ENCODE measurements at places on chromosomes 3 and 15.
A peak's percentile ranks its signal among the peaks of the same experiment; 100 is the strongest.

DNA sequence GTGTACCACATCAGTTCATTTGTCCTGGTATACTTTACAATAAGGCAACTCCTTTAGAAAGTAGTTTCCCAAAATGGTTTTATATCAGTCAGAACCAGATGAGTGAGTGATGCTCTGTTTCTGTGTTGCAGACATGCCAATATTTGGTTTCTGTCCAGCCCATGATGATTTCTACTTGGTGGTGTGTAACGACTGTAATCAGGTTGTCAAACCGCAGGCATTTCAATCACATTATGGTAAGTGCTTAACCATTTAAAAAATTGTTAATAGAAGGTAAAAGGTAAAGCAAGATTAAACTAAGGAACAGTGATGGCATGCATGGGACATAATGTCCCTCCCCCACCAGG, 40.0 kb upstream of the SCAANT1 start:
- DNase-seq: no peak

GRCh38 chr15:50190166-50190570, 8.2 kb downstream of the SLC27A2 start:
- DNase-seq: no peak

DNA sequence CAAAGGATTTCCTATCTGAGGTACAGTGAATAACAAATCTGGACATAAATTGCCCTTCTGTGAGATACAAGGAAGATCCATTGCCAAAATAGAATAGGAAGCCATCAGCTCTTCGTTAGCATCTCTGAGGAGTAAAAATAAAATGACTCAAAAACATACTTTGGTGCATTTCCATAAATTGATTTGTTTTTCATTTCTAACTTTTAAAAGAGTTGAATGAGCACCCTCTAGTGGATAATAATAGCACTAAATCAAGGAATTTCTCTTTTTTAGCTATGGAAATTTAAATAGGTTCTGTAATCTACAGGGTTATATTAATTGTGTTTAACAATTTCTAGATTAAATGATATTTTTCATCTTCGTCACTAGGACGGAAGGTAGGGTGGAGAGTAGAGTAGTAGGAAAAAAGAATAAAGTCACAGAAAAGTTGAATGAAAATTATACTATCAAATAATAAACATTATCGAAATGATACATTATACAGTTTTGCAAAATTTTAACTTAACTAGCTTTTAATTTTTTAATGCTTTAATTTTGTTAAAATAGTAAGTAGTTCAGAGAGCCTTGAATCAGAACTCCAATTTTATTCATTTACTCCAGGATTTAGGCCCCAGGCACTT, 6.4 kb downstream of the NSUN3 start:
- DNase-seq: peak; percentile 8

- no peak for DNase-seq
These were observed 44.7 kb downstream of the ATP11B start for GRCh38 chr3:182837855-182838454.

GRCh38 chr15:101542306-101543025, 53.0 kb upstream of the PCSK6 start:
- DNase-seq: no peak

- DNase-seq: no peak
These were observed 79.9 kb downstream of the IGF1R start for GRCh38 chr15:98728082-98728810.

- no peak for DNase-seq
These were observed 104.3 kb upstream of the ICE2 start for GRCh38 chr15:60583194-60583593.

- peak; percentile 11 for DNase-seq
These were observed 451 bp downstream of the ONECUT1 start for GRCh38 chr15:52789601-52790168.

Measured in NCI-H510A treated with DMSO at 0.1 percent for 48 hours (cell line).